ENCODE measurements at places on chromosomes 7 and 10.

DNA sequence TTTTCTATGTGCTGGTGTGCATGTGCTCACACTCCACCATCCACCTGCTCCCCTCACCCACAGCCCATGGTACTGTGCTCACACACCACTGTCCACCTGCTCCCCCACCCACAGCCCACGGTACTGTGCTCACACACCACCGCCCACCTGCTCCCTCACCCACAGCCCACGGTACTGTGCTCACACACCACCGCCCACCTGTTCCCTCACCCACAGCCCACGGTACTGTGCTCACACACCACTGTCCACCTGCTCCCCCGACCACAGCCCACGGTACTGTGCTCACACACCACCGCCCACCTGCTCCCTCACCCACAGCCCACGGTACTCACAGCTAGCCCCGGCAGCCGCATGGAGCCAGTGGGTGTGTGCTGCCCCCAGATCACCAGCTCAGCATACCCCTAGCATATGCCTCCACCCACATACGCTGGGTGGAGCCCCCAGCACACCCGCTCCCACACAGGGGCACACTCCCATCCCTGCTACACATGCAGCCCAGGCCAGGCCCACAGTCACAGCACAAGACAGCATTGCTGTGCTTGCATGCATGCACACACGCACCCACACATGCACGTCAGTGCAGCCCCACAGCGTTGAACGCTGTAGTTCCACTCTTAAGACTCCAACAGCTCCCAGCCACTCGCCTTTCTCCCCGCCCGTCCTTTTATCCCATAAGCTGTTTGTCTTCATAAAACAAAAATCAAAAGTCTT, 62.0 kb downstream of the PAX2 start:
- no peak for DNase-seq

GRCh38 chr7:132871419-132871818, 210.5 kb downstream of the CHCHD3 start:
- no peak for DNase-seq

- no peak for DNase-seq
Measured at GRCh38 chr10:26407406-26407969, 30.7 kb upstream of the APBB1IP start.

- DNase-seq, result no peak
Measured at GRCh38 chr7:101159696-101160674, 5.4 kb downstream of the VGF start.

GRCh38 chr10:46019177-46019528, 11.3 kb downstream of the NCOA4 start:
- DNase-seq, result no peak

- DNase-seq, result no peak
Measured at GRCh38 chr10:79422178-79422892, 23.1 kb downstream of the ZCCHC24 start.

- no peak for DNase-seq
Measured at GRCh38 chr7:128708824-128709223, 30.3 kb upstream of the CALU start.

- DNase-seq, result no peak
Measured at GRCh38 chr7:140390466-140391190, 7.7 kb downstream of the SLC37A3 start.

DNA sequence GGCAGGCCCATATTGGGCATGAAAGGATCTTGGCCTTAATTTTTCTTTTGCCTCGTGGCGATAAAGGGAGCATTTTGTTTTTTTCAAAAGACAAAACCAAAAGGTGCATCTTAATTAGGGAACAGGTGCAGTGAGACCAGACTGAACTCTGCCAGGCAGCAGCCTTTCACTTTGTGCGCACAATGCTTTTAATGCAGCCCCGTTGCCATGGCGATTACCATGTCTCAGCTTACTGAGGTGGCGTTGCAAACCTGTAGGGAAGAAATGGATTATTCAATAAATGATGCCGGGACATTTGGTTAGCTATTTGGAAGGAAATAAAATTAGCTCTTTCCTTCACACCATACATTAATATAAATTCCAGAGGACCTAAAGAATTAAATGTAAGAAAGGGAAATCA, 61.9 kb downstream of the MYL10 start:
- DNase-seq, result no peak

GRCh38 chr7:129108581-129108980, 35.9 kb upstream of the TSPAN33 start:
- no peak for DNase-seq

DNA sequence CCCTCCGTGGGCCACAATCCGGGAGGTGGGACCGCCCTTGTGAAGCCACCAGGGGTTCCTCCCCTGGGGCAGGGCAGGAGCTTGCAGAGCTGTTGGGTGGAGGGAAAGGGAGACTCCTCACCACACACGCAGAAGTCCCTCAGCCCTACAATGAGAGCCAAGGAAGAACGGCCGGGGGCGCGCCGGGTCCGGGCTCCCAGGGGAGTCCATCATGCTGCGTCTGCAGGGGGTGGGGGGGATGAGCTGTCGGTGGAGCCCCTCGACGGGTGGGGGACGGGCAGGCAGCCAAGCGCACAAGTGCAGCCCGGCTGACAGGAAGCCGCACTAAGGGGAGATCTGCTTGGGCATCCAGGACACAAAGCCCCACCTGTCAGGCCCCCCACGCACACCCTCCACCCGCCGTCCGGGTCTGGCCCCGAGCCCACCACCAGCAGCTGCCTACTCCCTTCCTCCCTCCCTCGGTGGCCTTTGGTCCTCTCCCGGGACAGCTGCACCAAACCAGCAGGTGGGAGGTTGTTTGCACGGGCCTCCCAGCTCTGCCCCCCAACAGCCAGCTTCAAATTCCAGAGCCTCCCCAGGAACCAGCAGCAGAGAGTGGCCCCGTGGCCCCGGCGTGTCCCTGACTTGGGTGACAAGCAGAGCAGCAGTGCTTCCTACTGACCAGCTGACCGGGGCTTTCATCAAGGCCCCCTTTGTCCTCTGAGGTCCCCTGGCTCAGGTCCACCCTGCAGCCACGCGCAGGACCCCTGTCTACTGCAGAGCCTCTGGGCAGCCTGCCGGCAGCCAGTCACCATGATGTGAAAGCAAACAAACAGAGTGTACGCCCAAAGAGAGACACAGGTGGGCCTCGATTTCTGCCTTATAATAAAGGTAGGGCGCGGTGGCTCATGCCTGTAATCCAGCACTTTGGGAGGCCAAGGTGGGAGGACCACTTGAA, 50.3 kb downstream of the HIP1 start:
- DNase-seq, result no peak

DNA sequence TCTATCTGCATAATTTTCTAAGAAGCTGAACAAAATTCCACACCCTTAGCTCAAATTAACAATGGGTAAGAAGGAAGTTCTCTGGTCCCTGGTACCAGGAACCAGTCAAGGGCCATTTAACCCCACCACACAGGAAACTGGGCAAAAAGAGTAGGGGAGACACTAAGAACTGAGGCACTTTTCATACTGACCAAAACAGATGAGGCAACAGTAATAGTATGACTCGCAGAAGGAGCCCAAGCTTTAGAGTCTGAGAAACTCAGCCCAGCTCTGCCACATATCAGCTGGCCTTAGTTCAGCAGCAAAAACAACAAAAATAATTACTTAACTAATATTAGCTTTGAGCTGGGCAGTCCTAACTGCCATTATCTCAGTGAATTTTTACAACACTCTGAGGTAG, 221.2 kb downstream of the FAM107B start:
- no peak for DNase-seq

DNA sequence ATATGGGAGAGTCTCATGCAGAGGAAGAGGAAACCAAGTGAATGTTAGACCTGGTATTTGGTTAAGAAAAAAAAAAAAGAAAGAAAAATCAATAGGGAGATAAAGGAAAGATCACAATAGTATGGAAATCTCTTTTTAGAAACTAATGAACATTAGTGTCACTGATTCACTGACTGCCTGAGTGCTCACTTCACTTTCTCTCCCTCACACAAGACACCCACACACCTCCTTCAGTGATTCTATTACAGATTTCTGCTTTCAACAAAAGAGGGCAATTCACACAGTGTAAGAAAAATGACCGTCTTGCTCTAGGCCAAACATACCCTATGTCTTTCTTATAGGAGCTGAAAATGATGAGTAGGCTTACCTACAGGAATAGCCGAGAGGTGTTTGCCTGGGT, 6.0 kb downstream of the GPR158 start:
- DNase-seq, result no peak

GRCh38 chr10:50398823-50399222, 147.5 kb upstream of the ASAH2 start:
- no peak for DNase-seq

DNA sequence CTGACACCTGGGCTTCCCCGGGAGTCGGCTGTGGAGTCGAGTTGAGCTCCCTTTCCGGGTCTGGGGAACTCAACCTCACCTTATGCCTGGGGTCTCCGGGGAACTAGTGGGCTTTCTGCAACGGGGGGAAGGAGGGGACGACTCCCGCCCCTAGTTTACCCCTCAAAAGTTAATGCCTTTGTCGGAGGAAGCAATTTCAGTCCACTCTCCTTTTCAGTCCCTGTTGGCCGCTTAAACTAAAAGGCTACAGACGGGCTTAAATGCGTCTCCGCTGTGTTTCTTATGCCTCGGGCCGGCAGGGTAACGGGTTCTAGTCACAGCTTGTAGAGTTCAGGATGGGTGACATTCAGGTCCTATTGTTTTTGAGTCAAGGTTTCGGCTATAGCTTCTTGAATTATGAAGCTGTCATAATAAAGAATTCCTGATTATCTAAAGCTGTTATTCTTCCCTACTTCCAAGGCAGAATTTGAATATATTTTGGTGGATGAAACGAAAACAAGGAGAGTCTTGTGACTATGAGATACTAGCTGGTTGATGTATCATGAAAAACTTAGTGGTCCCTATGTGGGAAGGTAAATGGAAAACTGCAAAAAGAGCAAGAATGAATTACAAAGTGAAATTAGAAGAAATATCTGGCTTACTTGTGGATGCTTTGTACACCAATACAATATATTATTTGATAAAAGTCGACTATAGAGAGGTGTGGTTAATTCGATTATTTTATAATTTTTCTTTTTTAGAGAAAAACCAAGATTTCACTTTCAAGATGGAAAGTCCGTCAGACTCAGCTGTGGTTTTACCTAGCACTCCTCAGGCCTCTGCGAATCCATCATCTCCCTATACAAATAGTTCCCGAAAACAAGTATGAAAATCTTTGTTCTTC, 495 bp downstream of the SFR1 start:
- DNase-seq, result no peak

- no peak for DNase-seq
Measured at GRCh38 chr7:43879477-43879876, 10.2 kb upstream of the MRPS24 start.

- DNase-seq, result no peak
Measured at GRCh38 chr7:114832906-114833595, 88.8 kb upstream of the MDFIC start.

GRCh38 chr10:8076933-8077332, 22.4 kb downstream of the GATA3 start:
- DNase-seq, result no peak

DNA sequence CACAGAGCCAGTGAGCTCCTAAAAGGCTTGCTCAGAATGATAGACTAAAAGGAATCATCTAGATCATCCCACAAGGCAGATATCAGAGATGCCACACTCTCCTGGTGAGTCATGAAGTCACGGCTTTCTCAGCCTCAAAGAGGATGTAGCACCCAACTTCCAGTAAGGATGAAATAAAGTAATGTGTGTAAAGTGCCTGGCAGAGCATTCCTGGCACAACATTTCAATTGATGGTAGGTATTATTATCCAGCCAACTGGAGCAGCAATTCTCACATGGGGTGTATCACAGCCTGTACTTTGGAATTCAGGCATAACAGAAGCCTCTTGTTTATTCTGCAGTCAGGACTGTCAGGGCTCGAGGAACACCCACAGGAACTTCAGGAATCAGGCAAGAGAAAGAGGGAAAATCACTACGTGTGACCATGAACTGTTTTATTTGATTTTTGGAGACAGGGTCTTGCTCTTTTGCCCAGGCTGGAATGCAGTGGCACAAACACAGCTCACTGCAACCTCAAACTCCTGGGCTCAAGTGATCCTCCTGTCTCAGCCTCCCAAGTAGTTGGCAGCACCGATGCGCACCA, 5.3 kb upstream of the NAT16 start:
- no peak for DNase-seq

GRCh38 chr10:90420637-90421318, 437.1 kb downstream of the HTR7 start:
- DNase-seq, result no peak

- no peak for DNase-seq
Measured at GRCh38 chr7:26428571-26428970, 136.9 kb downstream of the SNX10 start.

GRCh38 chr7:44599222-44599621, 7.2 kb upstream of the OGDH start:
- no peak for DNase-seq

DNA sequence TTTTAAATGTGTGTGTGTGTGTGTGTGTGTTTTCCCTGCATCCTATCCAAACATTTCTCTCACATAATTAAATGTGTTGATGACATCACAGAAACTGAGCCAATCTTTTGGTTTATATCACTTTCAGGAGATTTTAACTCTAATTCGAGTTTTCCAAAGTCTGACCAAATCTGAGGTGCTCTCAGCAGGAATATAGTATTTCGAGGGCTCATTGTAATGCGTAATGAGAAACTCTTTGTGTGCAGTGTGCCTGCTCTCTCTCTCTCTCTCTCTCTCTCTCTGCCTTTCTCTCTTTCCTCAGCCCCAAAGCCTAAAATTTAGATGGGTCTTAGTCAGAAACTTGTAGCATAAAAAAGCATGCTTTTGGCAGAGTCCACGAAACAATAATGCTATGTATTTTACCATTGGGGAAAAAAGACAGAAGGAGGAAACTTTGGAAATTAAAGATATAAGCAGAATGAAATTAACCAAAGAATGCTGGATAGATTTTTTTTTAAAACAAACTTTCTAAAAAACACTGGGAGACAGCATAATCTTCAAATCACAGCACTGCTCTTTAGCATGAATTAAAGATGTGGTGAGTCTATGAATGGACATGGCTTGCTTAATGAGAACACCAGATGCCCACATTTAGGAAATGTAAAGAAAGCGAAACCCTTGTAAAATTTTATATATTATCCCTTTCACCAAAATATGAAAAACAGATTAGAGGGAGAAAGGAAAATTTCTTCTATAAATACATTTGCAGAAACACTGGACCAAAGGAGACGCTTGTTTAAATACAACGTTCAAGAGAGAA, 206.8 kb upstream of the HABP2 start:
- no peak for DNase-seq

- DNase-seq, result no peak
Measured at GRCh38 chr10:112970021-112970420, 20.0 kb downstream of the TCF7L2 start.

DNA sequence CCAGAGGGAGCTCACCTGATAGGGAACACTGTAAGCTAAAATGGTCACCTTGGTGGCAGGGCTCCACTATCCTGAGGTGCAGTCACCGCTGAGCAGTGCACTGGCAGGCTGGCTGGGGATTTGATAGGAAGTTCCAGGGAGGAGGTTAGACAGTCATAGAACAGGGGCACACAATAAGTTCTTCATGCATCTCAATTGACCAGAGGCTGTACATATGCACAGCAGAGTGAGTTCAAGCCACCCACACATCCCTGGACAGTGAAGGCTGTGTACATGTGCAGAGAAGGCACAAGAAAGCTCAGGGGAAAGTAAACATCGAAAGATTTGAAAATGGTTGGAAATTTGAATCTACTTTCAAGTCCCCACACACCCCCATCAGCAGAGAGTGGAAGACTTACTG, 13.9 kb downstream of the PRTFDC1 start:
- DNase-seq, result no peak
